ENCODE measurements at places on chromosomes 2 and 18.

DNA sequence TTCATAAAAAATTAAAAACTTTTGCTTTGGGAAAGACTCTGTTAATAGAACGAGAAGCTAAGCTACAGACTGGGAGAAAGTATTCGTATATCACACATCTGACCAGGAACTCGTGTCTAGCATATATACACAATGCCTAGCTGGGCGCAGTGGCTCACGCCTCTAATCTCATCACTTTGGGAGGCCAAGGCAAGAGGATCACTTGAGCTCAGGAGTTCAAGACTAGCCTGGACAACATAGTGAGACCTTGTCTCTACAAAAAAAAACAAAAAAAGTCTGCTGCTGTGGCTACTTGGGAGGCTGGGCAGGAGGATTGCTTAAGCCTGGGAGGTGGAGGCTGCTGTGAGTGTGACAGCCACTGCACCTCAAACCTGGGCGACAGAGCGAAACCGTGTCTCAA, 46.6 kb downstream of the EPB41L5 start:
- no peak for DNase-seq

GRCh38 chr2:120600335-120600734, 135.3 kb upstream of the GLI2 start:
- DNase-seq = no peak

GRCh38 chr2:54840559-54841468, 117.4 kb downstream of the EML6 start:
- no peak for DNase-seq

- no peak for DNase-seq
Measured at GRCh38 chr2:35447215-35447614, 908.4 kb upstream of the CRIM1 start.

GRCh38 chr2:65655000-65655399, 222.6 kb upstream of the SPRED2 start:
- no peak for DNase-seq

Data from T-helper 1 cell (primary cell).